Kasumi-1 (cell line): ENCODE measurements at places on chromosomes 7 and 10.

DNA sequence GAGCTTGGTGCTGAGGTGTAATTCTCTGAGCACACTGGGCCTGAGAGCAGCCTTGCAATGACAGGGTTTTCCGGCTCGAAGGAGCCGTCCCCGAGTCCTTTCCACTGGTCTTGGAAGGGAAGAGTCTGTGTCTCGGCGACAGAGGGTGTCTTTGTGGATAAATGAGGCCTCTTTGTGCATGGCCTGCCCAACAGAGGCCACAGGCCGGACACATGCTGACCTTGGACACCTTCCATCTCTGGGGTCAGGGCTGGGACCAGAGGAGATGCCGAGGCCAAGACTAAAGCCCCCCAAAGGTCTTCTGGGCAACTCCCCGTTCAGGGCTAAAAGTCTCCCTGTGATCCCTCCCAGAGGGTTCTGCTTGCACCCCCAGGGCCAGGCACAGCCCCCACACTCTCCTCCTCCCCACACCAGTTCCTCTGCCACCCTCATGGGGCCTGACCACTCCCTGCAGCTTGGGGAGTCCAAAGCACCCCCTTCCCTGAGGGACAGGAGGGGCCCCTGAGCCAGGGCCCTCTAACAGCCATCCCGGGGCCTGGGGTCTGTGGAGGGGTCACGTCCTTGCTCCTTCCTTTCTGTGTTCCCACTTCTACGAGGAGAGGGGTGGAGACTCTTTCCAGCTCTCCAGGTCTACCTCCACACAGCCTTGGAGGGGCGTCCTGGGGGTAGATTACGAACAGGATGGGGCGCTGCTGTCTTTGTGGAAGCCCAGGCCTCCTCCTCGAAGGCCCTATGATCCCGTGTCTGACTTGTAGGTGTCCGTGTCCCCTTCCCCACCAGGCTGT lies 130.6 kb upstream of the FAM20C start:
- DNase-seq = no peak

GRCh38 chr10:96724621-96725020 lies 4.3 kb upstream of the PIK3AP1 start:
- no peak for DNase-seq

DNA sequence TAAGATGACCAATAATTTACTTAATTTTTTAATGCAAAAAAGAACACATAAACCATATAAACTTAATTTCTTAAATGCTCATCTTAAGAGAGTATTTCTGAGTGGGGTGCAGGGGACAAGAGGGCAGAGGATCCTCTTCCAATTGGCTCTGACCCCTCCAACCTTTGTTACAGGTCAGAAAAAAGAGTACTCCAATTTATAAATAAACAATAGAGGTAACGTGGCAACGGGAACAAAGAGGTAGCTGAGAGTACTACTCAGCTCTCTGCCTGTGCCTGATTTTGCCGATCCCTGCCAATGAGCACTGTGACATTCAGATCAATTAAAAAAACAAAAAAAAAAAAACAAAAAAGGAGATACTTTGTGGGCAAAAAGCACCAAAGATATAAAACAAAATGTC lies 307.9 kb downstream of the PARD3 start:
- no peak for DNase-seq

DNA sequence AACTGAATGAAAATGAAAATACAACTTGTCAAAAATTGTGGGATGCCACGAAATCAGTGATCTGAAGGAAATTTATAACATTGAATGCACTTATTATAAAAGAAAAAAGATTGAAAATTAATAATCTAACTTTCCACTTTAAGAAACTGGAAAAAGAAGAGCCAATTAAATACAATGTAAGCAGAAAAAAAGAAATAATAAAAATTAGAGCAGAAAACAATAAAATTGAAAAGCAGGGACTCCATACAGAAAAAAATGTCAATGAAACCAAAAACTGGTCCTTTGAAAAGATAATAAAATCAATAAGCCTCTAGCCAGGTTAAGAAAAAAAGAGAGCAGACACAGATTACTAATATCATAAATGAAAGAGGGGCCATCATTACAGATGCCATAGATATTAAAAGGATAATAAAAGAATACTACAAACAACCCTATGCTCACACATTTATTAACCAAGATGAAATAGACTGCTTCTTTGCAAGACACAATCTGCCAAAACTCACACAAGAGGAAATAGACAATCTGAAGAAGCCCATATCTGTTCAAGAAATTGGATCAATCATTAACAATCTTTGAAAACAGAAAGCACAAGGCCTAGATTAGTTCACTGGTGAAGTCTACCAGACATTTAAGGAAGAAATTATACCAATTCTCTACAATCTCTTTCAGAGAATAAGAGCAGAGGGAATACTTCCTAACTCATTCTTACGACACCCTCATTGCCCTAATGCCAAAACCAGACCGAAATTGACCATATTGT lies 233.8 kb upstream of the NEBL start:
- DNase-seq = no peak

GRCh38 chr10:48490946-48491345 lies 113.9 kb downstream of the ARHGAP22 start:
- DNase-seq = no peak

- no peak for DNase-seq
These were observed 132.4 kb upstream of the FOXK1 start for GRCh38 chr7:4549681-4550080.

GRCh38 chr7:44152971-44153947 lies 12.1 kb upstream of the MYL7 start:
- no peak for DNase-seq

- peak; percentile 50 for DNase-seq
These were observed 253.4 kb downstream of the USP6NL start for GRCh38 chr10:11358011-11358410.

DNA sequence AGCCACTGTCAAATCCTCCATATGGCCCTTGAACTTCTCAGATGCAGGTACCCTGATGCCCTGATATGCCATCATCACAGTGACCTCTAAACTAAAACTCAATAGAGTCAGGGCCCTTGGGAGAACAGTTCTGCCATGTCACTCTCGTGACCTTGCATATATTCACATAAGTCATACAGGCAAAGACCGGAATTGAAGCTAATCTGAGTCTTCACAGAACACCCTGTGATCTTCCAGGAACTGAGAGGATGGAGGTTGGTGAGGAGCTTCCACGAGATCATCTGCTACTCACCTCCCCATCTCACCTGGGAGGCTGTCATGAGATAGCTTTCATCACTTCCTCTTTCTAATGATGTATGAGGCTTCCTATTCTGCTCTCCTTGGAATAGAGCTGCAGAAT lies 228.7 kb upstream of the CCDC6 start:
- DNase-seq = no peak

GRCh38 chr7:158032561-158033115 lies 555.0 kb downstream of the PTPRN2 start:
- no peak for DNase-seq

DNA sequence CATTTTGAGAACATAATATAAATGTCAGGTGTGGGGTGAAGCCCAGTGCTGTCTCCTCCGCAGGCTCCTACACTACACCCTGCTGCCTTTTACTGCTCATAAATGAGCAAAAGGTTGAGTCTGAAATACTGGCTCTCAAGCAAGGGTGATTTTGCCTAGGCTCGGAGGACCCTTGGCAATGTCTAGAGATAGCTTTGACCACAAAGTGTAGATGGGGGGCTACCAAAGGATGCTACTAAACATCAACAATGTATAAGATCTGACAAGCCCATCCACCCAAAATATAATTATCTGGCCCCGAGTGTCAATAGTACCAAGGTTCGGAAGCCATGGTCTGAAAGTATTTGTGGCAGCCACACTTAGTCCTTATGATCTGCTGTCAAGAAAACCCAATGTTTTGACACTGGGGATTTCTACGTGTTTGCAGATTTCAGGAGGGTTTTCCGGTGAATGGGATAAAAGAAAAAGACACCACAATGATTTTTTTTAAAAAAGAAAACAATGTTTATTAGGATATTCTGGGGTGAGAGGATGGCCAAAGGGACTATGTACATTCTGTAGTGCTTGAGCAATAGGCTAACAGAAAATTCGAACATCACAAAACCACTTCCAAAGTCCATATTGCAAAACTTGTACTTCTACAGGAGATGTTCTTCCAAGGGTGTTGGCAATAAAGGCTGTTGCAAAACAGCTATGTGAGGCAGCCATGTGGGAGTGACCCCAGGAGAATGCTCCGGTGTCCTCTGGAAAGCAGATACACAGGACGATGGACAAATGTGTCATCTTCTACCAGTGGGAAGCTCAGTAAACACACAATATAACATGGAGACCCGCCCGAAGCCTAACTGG lies 216.3 kb downstream of the GFRA1 start:
- DNase-seq = no peak

- no peak for DNase-seq
These were observed 53.8 kb downstream of the HGF start for GRCh38 chr7:81715984-81716588.

GRCh38 chr10:75103881-75104686 lies 7.4 kb upstream of the SAMD8 start:
- DNase-seq = no peak

DNA sequence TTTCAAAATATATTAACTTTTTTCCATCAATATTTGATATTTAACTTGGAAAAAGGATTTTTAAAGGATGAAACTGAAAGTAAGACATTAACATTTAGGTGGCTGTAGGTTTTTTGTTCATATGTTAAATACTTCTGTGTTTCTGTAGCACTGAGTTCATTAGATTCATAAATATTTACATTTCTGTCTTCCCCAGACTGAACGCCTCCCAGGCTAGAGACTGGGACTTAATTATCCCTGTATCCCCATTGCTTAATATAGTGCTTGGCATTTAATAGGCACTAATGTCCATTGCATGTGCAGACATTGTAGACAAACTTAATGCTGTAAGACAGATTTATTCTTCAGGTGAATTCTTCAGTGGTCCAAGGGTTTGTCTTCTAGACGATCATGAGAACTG lies 7.4 kb downstream of the PTPN12 start:
- no peak for DNase-seq

DNA sequence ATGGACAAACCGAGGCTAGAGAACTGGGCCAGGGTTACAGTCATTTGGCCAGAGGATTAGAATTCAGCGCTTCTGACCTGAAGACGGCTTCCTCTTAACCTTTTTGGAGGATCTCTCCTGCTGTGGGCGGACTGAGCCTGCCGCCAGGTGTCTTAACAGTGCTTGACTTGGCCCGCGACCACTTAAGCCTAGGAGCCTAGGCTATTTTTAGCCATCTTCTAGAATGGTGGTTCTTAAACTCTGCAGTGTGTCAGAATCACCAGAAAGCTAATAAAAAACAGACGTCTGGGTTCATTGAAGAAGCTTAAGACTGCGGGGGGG lies 722 bp downstream of the MDH2 start:
- DNase-seq = peak; percentile 37

DNA sequence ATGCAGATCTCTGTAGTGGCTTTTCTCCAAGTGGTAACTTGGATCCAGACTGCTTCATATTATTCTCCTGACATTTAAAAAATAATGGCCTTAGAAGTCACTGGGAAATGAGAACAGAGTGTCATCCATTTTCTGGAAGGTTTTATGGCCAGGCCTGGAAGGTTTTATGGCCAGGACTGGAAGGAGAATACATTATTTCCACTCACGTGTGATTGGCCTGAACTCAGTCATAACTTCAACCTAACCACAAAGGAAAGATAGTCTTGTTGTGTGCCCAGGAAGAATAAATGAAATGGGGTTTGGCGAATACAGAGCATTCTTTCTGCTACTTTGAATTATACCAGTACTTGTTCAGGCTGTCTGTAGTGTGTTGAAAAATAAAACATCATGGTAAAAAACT lies 360.9 kb downstream of the GPAM start:
- no peak for DNase-seq

- DNase-seq = no peak
These were observed 46.5 kb upstream of the FGL2 start for GRCh38 chr7:77246026-77246640.
